ENCODE measurements at places on chromosomes 5 and 9.

DNA sequence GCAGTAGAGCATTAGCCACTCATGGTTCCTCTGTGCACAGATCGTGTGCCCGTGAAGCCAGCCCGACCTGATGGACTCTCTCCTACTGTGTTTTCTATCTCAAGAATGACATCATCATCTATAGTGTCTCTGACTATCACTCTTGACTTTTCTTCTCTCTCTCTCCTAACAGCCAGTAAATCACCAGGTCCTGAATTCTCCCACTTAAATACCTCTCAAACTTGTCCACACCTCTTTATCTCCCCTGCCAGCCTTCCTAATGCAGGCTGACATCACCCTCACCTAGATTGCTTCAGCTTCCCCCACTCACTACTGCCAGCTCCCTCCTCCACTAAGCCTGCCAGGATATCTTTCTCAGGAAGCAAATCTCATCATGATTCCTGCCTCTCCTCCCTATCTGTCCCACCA is 90.6 kb upstream of the MIER3 start:
- no peak for DNase-seq

DNA sequence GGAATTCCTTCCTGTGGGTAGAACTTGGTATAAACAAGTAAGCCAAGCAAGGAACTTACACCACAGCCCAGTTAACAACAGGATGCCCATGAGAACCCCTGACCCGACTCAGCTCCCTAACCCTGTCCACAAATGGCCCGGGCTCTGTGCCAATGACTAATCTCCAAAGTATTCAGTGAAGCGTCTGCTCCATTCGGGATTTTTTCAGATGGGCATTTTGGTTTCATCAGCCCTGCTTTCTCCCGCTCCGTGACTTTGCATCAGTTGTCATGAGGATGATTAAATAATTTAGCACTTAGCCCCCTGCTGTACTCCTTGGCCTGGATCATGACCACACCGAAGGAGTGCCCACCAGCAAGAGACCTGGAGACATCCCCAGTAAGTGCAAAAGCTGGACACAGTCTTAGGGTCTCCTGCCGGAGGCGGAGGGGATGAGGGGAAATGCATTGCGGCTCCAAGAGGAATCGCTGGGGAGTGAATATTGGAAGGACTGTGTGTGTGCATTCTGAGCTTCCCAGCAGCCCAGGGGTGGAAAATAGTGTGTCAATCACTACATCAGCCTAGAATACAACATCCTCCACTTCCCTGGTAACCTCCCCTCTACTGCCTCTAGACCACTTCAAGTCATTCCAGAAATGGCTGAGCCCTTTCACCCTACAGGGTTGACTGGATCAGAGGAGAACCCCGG is 41.4 kb upstream of the DNAH5 start:
- no peak for DNase-seq

GRCh38 chr5:148333262-148333849 is 2.0 kb upstream of the SPINK9 start:
- no peak for DNase-seq

DNA sequence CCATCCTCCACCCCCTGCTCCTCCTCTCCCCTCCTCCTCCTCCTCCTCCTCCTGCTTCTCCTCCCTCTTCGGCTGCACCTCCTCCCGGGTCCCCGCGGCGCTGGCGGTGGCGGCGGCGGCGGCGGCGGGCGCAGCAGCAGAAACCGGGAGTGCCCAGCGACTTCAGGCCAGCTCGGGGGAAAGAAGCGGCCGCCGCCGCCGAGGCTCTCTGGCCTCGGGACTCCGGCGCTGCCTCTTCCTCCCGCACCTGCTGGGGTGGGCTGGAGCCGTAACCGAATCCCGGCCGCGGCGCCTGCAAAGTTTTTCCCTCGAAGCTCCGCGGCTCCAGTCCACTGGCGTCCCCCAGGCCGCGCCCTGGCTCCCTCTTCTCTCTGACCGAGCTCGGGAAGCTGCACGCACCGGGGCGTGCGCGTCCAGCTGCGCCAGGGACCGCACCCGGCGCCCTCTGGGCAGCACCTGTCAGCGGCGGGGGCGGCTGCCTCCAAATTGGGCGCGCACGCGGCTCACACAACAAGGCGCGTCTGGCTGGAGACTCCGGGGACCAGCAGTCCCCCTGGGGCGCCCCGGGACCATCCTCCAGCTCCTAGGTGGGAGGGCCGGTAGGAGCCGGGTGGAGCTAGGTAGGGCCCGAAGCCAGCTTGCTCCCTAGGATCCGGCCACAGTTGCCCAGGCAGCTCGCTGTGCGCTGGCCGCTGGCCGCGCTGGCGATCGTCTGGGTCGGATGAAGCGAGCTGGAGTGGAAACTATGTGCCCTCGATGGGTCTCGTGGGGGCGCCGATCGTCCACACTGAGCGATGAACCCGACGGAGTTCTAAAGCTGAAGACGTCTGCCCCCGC is at the start of gene MCTP1:
TSS of gene MCTP1 (minus strand) at position 523 of the 837 bp plus-strand sequence.
- no peak for DNase-seq

DNA sequence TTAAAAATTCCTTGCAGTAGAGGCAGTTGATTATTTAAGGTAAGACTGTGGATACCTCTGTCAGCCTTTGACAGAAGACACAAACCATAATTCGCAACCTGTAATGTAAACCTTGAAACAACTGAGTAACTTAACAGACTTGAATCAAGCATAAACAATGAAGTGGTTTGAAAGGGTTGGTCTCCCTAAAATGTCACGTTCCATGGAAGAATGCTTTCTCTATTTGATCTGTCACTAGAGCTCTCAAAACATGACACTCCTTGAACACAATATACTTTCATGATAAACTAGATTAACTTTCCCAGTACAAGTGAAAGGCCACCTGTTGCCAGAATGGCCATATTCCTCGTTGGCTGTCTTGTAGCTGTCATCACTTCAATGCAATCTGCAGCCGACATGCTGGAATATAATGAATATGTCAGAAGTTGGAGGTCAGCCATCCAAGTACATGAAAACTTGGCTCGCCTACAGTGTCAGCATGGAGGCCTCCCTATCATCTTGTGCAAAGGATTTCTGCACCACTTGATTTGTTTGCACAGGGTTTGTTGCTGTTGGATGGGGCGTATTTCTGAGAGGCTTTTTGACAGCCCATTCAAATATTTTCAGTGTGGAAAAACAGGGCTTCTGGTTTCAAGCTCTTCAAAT is 228.0 kb downstream of the TLE4 start:
- no peak for DNase-seq

DNA sequence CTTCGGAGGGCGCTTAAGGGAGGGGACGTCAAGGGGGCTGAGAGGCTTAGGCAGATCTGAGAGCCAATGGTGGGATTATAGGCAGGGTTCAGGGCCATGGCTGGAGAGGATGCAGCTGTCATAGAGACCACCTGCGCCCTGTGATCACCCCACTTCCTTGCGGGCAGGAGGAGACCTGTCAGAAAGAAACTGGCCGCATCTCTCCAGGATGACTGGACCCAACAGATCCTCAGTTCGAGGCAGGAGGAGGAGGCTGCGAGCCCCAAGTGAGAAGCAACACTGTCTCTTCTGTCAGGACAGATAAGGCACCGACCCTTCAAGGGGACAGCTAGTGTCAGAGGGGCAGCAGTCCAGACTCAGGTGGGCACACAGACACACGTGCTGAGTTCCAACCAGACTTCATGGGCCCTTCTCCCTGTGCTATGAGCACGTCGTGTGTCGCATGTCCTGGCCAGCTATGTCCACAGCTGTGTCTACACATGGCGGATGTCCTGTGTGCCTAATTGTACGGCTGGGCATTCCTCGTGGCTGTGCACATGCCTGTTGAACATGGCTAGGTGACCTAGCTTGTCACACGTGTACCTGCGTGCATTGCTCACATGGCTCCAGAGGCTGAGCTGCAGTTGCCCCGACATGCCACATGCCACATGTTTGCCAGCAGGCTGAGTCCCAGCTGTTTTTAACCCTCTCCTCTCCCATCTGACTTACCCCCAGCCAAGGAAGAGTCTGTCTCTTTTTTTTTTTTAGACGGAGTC is 583 bp upstream of the AQP3 start:
- DNase-seq, result no peak

DNA sequence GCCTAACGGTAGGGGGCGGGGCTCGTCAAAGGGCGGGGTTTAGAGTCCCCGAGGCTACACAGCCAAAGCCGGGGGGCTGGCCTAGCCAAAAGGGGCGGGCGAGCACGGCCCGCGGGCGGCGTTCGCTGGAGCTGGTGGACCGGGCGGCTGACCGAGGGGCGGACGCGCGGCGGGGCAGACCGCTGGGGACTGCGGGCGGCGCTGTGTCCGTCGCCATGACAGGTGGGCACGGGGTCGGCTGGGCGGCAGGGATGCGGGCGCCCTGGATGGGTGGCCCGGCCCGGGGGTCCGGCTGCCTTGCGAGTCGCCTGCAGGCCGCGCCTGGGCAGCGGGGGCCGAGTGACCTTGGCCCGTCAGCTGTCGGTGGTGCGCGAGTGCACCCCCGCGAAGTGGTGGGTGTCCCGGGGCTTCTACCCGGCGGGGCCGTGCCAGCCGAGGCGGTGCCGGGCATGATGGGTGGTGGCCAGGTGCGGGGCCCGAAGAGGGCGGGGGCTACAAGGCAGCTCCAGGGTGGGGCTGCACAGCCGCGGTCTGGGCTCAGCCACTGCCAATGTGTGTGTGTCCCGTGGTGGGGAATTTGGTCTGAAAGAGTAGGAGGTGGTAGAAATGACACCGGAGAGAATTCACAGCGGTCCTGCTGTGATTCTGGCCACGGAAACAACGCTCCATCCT is at the start of gene CARD19:
TSS of gene CARD19 (plus strand) at position 87 of the 672 bp plus-strand sequence. CDS start at position 216, 129 bp downstream.
- DNase-seq, result no peak

DNA sequence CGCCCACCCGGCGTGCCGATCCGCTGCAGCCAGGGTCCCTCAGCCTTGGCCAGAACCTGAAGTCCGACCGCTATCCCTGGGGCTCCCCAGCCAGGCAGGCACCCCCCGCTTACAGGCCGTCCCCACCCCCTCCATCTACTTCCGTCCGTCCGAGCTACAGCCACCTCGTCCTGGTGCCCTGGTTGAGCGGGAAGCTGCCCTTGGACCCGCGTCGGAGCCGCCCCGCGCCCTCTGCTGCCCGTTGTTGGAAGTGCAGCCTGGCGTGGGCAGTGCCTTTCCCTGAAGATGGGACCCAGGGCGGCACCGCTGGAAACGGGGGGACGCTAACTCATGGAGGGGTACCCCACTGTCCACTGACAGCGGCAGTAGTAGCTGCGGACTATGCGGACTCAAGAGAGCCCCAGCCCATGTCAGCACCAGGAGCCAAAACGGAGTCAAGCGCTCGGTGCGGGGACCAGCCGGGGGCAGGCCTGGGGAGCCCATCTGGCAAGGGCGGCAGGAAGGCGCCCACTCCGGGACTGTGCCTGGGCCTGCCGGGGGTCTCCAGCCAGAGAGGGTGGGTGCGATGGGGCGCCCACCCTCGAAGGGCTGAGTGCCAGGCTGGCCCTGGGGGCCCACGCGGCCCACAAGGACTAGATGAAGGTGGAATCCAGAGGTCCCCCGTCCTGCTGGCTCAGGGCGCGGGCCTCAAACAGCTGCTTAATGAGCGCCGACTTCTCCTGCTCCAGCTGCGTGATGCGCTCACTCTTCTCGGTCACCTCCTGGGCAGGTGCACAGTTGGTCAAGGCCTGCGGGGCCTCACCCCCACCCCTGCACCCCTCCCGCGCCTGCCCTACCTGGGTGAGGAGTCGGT is 6.1 kb downstream of the SAPCD2 start:
- DNase-seq, result no peak

- DNase-seq, result no peak
Observed at GRCh38 chr5:99369797-99370593, 441.2 kb upstream of the CHD1 start.

DNA sequence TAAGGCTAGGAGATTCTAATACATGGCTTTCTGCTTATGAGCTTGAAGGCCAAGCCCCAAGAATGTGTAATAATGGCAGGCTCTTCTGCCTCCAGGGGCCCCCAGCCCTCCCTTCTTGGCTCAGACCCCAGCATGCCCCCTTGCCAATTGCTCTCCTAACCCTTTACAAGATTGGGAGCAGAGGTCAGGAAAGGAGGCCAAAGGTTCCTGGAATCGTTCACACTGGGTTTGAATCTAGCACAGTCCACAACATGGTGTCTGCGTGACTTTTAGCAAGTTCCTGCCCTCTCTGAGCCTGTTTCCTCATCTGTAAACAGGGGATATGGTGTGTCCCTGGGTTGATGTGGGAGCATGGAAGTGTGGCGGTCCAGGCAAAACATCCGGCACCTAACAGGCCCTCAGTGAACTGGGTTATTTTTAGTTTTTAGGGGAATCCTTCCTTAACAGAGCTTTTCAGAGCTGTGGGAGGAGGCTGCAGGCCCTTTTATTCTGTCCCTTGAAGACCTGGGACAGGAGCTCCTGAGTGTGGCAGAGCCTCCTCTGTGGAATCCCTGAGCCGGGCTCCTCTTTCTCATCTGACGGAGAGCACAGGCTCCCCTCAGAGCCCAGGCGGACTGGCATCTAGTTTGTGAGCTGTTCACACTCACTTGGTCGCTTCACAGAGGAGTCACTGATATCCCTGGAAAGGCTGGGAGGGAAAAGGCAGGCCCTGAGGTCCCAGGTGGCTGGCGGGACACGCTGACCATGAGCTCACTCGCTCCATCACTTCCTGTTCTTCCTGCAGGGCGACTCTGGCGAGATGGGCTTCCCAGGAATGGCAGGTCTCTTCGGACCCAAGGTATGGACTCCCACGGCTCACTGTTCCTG is 23.4 kb upstream of the ORM1 start:
- no peak for DNase-seq

DNA sequence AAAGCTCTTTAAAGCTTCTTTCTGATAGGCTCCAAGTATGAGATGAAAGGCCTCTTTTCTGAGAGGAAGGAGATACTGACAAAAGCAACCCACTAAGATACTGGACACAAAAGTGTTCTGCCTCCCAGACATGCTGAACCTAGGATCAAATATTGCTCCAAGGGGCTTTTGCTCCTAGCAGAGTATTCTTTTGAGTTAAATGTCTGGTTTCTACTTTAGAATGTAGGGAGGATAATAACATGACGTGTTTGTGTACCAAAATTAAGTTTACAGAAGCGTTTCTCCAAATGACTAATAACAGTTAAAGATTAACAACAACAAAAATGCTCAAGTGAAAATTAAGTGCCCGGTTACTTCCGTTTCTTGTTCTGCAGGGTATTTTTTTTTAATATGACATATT is 2293.3 kb upstream of the C9orf72 start:
- no peak for DNase-seq

DNA sequence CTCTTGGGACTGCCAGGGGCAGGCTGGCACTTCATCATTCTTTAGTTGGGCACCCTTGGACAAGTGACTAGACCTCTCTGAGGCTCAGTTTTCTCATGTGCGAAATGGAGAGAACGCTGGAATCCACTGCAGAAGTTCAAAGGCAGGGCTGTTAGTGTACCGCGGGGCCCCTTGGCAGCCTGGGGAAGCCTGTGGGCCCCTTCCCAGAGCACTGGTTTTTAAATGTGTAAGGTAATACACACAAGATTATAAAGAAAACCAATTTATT is 209.5 kb upstream of the MVB12B start:
- no peak for DNase-seq

DNA sequence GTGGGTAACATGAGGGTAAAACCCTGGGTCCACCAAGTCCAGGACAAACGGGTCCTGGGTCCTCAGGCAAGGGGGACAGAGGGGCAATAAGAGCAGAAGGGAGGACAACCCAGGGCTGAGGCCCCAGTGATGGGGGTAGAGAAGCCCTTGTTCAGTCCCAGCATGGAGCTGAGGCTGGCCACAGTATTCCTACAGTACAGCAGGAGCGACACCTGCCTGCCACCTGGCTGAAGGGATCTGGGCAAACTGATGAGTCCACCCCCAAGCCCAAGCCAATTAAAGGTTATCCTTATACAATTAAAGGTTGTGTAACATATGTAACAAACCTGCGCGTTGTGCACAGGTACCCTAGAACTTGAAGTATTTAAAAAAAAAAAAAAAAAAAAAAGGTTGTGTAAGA is 97.7 kb upstream of the LRRTM2 start:
- no peak for DNase-seq

Measured in GF-D8 (cell line).